ENCODE measurements at places on chromosomes 3 and 15.

DNA sequence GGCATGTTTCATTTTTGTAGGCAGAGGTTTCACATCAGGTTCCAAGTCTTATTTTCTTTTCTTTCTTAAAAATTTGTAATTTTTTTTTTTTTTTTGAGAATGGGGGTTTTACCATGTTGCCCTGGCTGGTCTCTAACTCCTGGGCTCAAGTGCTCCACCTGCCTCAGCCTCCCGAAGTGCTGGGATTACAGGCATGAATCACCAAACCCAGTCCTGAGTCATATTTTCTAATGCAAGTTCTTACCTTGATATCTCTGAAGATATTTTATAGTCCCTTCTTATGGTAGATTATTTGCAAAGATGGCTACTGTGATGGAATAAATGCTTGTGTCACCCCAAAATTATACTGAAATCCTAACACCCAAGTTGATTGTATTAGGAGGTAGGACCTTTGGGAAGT, 63.8 kb downstream of the SLC9A9 start:
- no peak for DNase-seq

DNA sequence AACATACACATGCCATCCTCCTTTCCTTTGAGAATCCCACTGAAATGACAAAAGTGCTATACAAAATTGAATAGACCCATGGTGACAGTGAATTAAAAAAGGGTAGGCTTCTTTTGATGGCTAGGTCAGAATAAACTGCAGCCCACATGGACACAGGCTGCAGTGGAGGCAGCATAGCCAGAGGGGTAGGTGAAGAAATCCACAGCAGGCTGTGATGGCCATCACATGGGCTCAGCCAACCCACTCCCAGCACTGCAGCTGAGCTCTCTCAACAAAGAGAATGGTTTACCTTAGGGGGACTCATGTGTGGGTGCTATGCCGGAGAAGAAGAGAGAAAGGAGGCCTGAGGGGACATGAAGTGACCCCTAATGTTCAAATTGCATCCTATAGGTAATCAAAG, 331.1 kb downstream of the CHST2 start:
- no peak for DNase-seq

DNA sequence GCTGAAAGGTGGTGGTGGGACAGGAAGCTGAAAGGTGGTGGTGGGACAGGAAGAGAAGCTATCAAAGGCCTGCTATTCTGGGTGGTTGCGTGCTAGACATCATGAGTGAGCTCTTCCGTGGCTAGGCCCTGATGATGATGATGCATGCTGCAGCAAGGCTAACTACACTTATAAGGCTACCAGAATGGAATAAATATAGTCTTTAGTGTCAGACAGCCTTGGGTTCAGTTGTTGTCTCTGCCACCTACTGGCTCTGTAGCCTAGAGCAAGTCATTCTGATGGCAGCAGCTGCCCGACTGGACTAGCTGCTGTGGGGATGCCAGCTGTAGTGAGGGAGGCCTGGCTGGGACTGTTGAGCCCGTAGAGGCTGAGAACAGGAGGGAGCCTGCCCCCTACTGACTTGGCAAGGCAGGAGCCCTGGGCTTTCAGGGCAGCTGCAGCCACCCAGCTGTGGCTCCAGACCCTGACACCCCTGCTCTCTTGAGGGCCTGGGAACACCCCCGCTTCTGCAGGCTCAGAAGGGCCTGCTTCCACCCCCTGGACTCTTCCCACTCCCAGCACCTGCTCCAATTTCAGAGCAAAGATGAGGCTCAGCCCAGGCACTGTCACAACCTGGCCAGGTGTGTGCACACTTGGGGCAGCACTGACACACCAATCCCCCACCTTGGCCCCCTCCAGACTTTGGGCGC, 21.4 kb upstream of the ZBED2 start:
- no peak for DNase-seq

- DNase-seq = no peak
Observed at GRCh38 chr3:16199769-16200168, 25.3 kb downstream of the GALNT15 start.

- no peak for DNase-seq
Observed at GRCh38 chr3:172536505-172536904, 13.3 kb upstream of the TNFSF10 start.

- DNase-seq = no peak
Observed at GRCh38 chr3:50442945-50443579, 60.4 kb downstream of the CACNA2D2 start.

GRCh38 chr3:34312684-34313083, 514.3 kb downstream of the PDCD6IP start:
- DNase-seq = no peak

DNA sequence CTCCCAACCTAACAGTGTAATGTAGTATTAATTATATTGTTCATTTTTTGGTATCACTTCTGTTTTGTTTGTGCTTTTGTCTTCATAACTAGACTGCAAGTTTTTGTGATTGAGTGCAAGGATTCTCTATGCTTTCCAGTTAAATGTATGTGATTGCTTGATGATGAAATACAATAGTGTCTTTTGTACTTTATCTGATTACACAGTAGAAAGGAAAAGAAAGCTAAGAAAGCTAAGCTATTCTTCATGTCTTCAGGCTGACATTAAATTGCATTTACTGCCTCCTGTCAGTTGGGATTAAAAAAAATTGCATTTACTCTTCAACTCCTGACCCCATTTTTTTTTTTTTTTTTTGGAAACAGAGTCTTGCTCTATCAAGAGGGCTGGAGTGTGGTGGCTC, 28.5 kb downstream of the RTF1 start:
- no peak for DNase-seq

- DNase-seq = no peak
Observed at GRCh38 chr3:126267976-126268615, 87.7 kb upstream of the ALDH1L1 start.

- no peak for DNase-seq
Observed at GRCh38 chr15:81954158-81954783, 91.5 kb downstream of the MEX3B start.

DNA sequence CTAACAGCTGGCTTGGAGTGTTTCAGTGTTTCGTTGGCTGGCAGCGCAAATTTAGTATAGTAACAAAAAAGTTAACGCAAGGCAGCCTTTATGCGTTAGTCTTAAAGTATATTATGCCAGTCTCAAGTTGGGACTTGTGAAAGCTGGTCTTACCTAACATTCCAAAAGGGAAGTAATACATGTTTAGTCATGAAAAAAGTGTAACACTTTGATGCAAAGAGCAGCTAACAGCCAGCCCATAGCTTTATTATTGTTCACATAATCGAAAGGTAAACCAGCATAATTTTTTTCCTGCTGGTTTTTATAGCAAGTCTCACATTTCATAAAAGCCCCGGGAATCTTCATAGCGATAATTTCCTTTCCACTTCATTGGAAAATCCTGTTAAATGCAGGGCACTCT, 2.4 kb upstream of the GPR87 start:
- DNase-seq = no peak

DNA sequence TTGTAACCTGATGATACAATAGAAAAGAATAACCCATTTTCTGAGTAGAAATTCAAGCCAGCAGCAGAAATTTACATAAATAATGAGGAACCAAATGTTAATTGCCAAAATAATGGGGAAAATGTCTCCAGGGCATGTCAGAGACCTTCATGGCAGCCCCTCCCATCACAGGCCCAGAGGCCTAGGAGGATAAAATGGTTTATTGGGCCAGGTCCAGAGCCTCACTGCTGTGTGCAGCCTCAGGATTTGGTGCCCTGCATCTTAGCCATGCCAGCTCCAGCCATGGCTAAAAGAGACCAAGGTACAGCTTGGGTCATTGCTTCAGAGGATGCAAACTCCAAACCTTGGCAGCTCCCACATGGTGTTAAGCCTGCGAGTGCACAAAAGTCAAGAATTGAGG, 352.1 kb upstream of the MEIS2 start:
- DNase-seq = no peak

- no peak for DNase-seq
Observed at GRCh38 chr3:184685646-184686045, 26.2 kb downstream of the MAGEF1 start.

- no peak for DNase-seq
Observed at GRCh38 chr15:94305133-94305532, 73.8 kb downstream of the MCTP2 start.

GRCh38 chr15:96330064-96330449, 443 bp upstream of the NR2F2 start:
- DNase-seq = no peak

DNA sequence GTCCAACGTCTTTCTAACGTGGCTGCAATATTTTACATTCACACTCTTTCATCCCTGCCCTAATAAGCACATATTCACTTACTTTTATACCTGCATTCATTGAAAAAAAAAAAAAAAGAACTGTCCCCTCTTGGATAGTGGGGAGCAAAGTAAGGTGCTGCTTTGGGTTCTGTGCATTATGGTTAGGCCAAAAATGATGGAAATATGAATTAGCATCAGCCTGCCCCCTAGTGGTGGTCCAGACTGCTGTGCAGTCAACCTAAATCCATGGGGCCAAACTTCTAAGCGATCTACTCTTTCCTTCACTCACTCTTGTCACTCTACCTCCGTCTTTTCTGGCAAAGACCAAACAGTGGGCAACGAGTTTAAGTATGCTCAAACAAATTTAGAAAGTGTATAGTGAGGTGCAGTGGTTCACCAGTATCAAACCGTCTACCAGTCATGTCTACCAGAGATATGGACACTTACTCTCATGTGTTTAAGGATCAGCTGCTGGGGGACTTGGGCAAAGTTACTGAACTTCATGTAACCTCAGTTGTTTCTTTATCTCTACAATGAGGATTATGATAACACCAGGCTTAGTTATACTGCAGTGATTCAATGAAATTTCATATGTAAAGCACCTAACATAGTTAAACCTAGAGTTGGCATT, 61.5 kb upstream of the GRM7 start:
- DNase-seq = no peak

GRCh38 chr15:31336593-31337295, 10.1 kb downstream of the KLF13 start:
- DNase-seq = no peak

DNA sequence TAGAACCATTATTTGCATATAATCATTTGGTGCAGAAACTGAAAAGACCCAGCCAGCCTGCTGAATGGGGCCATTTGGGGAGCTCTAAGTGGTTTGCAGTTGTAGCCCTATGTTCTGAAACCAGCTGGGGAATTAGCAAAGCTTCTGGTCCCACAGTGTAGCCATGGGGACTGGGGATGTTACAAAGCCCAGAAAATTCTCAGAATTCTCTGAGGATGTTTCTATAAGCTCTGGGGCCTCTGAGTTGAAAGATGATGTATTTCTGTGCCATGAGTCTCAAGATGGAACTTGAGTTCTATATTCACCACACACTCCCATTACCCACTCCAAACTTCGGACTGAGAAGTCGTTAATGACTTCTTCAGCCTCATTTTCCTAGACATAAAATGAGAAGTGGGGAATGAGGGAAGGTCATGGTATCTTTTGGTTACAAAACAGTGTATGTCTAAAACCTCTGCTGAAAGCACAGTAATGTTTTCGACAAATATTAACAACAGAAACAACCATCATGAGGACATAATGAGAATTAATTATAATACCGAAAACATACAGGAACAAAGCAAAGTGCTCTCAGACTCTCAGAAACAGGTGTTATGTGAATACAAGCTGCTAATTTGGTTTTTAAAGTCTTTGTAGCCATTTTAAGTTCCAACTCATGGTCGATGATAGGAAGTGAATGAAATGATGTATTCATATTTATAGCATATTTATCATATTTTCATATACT, 89.4 kb downstream of the RFTN1 start:
- no peak for DNase-seq

GRCh38 chr3:189119950-189120349, 51.8 kb upstream of the TPRG1 start:
- no peak for DNase-seq

GRCh38 chr3:186909078-186909853, 21.1 kb upstream of the ST6GAL1 start:
- DNase-seq = no peak

DNA sequence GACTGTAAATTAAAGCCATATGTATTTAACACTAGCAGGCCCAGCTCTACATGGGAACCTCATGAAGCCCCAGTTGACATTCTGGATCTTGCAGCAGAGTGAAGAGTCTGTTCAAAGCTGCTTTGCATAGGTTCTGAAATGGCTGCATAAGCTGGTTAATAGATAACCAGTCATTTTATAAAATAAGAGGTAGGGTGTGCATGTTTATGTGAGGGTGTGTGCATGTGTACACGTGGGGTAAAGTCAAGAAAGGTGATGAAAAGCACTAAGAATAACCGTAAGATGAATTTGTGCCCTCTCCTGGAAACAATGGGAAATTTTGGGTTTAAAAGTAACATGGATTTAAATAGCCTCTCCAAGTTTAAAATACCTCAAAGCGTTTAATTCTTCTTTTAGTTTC, 33.0 kb downstream of the PAQR9 start:
- no peak for DNase-seq

DNA sequence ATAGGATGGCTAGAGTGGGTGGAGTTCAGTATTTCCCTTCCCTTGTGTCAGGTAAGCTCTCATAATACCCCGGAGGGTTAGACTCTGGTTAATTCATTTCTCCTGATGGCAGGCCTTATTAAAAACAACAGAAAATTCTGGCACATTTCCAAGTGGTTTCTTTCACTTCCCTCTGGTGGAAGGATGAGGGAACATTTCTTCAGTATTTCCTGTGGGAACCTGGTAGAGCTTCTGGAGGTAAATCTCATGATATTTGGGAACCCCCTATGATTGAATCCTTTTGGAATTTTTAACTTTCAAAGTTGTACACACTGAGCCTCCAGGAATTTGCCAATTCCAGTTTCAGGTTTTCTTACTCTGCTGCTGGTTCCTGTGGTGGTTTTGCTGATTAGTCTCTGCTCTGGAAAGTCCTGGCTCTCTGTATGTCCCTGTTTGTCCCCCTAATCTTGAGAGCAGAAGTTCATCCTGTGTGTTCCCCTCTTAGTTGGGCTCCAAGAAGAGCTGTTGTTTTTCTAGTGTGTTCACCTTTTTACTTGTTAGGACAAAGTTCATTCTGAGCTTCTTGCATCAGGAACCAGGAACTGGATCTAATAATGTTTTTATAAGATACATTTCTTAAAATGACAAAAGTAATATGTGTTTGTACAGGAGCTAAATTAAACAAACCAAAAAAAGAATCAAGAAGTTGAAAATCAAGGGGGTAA, 12.1 kb downstream of the CHRNA7 start:
- no peak for DNase-seq
